ENCODE measurements at places on chromosomes 11 and 22.

DNA sequence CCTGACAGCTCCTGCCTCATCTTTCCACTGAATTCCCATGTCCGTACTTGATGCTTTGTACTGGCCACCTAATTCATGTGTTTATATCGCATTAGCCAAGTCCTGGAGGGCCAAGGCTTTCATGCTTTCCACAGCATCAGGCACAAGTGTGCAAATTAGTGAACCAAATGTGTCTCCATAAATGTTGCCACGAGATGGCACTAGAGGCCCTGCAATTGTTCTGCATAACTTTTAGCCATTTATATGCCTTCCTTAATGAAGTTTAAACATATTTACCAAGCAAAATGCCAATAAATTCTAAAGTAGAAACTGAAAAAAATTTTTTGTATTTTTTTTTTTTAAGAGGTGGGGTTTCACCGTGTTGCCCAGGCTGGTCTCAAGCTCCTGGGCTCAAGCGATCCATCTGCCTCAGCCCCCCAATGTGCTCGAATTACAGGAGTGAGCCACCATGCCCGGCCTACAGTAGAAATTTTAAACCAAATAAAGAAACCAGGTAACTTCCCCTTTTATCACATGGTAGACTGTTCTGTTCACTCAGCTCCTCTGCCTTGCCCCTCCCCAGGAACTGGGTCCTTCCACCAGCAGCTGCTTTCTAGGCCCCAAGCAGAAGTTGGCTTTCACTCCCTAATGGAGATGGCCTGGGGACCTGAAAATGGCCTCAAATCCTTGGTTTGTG is 20.8 kb upstream of the IL18BP start:
- DNase-seq = peak; percentile 38

DNA sequence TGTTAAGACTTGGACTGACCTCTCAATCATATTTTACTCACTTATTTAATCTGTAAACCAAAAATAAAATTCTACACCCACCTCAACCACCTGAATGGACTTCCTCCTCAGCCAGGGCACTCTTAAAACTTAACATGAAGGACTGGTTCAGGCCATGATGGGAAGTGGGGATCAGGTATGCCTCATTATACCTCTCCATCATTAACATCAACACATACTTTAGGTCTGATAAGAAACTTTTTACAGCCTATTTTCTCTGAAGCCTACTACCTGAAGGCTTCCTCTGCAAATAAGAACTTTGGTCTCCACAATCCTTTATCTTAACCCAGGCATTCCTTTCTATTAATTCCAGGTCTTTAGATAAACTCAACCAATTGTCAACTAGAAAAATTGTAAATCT is 390.0 kb downstream of the AASDHPPT start:
- DNase-seq = no peak

DNA sequence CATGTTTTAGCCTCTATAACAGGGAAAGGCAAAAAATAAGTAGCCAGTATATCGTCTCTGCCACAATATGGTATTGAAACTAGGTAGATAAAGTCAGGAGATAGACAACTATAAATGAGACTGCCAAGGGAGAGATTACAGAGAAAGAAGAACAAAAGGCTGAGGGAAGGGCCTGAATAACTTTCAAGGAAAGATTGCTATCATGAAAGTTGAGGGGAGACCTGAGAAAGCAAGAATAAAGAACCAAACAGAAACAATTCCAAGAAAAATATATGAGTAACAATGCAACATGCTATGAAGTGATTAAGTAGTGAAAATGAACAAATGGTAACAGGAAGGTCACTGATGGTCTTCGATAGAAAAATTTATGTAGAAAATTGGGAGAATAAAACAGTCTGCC is 690.1 kb downstream of the METTL15 start:
- no peak for DNase-seq

GRCh38 chr11:100991541-100991940 is 138.1 kb downstream of the PGR start:
- DNase-seq = no peak

DNA sequence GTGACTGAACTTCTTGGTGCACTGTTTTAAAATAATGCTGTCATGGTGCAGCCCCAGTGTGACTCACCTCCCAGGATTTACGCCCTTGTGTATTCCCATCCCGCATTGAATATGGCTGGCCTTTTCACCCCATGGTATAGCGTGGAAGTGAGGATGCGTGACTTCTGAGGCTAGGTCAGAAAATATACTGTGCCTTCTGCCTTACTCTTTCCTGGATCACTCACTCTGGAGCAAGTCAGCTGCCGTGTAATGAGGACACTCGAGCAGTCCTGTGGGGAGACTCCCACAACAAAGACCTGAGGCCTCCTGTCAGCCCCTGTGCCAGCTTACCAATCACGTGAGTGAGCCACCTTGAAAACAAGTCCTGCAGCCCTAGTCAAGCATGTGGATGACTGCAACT is 471.9 kb upstream of the KIRREL3 start:
- no peak for DNase-seq

DNA sequence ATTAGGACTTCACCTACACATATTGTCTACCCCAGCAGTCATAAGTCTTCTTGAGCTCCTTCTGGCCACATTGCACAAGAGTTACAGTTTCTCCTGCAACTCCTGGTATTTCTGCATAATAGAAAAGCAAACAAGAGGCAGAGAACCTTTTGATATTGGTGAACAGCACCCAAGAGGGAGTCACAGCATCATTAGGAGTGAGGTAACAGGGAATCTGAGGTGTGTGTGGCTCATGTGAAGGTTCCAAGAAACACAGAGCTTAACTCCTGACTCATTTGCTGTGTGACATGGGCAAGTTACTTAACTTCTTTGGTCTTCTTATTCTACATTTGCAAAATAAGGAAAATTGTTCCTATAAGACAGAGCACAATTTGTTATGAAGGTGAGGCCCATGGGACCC is 374.6 kb downstream of the INSC start:
- DNase-seq = no peak

DNA sequence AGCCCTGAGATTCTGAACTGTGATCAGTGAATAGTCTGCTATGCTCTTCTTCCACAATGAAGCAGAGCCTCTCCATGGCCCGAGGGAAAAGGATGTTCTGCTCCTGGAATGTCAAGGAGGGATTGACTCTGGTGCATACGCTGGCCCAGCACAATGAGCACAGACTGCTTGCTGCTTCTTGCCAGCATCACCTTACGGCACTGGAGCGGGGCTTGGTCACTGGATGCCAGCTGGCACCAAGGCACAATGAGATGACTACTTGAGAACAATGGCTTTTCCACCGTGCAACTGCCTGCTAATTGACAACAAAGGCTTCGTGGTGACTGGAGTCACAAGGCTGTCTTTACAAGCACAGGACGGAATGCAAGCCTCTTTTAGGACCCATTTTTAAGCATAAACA is 139.2 kb downstream of the DSCAML1 start:
- no peak for DNase-seq

DNA sequence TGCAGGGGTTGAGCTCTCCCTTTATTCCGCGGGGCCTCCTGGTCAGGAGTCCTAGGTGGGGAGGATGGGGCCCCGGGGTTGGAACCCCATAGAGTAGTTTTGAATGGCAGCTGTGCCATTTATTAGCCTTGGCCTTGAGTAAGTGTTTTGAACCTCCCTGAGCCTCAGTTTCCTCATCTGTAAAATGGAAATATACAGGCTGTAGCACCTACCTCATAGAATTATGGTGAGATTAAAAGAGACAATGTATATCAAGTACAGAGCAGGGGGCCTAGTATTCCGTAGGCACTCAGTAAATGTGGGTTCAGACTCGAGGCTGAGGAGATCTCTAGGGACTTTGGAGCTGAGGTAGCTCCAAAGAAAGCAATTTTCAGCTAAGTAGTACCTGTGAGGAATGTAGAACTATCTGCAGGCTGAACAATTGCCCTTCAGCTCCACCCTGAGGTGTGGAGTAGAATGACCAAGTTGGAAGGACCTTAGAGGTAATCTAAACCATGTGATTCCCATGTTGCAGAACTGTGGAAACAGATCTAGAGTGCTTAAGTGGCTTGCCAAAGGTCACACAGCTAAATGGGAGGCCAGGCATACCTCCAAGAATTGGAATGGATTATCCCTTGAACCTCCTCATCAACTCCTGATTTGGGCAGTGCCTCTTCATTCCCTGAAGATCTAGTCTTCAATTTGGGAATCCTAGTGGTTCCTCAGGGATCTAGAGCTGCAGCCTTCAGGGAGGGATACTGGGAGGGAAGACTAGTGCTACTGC is 682 bp downstream of the PGAP2 start:
- DNase-seq = peak; percentile 27
